ENCODE measurements at places on chromosomes 4 and X. TPM values are rescaled to one million over a fixed set of nuclear protein-coding genes. Genes with fewer than 3 reads are reported as not detected.

NAA11 gene
- not detected for total RNA-seq

P2RY8 gene
- not detected for total RNA-seq

ANK2 gene
- total RNA-seq, result 41.2 TPM

FATE1 gene
- total RNA-seq, result not detected

STIM2 gene
- total RNA-seq, result 18.5 TPM

NUDT11 gene
- 1.1 TPM for total RNA-seq

RAB33B gene
- 6.4 TPM for total RNA-seq

STOX2 gene
- total RNA-seq, result 1.1 TPM

DNA sequence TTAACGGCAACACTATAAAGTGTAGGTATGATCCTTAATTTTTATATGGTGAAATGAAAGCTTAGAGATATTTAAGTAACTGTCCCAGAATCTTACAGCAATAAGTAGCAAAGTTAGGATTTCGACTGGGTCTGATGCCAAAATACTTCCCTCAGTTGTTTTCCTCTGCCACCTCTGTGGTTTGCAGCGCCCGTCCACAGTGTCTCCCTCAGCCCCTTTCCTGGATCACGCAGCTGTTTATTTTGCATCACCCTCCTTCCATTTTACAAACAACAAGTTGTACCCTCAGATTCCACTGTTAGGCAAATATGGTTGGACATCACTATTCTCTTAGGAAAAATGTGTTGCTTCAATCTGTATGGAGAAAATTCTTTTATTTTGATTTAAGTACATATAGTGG, 56.1 kb downstream of the RAPGEF2 start:
- no peak for DNase-seq

- DNase-seq, result no peak
Observed at GRCh38 chrX:23626651-23627050, 40.6 kb upstream of the PRDX4 start.

DNA sequence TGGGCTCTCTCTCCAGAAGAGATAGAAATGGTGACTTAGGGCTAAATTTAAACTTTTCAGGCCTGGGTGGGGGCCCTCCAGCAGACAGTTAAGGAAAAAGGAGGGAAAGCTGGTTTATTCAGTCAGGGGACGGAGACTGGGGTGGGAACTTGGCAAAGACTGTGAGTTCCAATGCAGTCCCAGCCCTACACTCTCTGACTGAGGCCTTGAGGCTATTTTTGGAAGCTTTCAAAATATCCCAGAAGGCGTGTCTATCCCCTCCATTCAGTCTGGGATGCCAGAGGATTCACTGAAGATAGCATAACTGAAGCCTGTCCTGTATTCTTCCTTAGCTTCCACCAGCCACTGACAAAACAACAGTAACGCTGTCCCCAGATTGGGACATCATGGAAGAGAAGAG, 32.1 kb upstream of the MSN start:
- peak; percentile 42 for DNase-seq

DNA sequence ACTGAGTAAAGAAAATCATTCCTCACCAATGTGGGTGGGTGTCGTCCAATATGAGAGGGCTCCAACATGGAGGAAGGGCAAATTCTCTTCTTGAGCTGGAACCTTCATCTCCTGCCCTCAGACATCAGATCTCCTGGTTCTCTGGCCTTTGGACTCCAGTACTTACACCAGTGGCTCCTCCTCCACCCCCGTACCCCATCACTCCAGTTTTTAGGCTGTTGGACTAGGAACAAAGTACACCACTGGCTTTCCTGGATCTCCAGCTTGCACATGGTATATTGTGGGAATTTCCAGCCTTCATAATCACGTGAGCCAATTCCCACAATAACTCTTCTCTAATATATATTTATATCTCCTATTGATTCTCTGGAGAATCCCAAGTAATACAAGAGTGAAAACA, 196.9 kb downstream of the PDHA2 start:
- no peak for DNase-seq

DNA sequence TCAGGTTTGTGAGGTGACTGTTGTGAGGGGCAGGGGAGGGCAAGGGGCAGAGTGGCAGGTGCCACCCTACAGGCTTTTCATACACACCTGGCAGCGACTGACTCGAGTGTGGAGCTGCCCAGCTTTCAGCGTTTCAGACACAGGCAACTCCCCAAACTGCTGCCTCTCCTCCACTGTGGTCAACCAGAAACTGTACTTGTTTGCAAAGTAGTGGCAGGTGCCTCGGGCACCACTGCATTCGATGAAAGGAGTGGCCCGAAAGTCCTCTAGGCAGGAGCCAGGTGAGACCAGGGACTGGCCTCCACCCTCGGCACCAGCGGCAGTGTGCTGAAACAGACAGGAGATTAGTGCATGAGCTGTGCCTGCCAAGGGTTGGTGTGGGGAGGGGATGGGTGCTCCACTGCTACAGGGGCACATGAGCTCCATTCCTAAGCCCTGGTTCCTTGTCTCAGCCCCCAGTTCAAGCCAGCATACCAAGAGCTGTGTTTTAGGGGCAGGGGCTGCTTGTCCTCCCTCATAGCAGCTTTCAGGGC, 65.4 kb downstream of the ATG4A start:
- DNase-seq, result no peak

GRCh38 chr4:15318621-15319348, 109.0 kb upstream of the C1QTNF7 start:
- DNase-seq, result no peak

- DNase-seq, result no peak
Observed at GRCh38 chr4:16665942-16666551, 232.4 kb downstream of the LDB2 start.

- no peak for DNase-seq
Observed at GRCh38 chrX:49230500-49231232, 2.5 kb downstream of the CACNA1F start.

DNA sequence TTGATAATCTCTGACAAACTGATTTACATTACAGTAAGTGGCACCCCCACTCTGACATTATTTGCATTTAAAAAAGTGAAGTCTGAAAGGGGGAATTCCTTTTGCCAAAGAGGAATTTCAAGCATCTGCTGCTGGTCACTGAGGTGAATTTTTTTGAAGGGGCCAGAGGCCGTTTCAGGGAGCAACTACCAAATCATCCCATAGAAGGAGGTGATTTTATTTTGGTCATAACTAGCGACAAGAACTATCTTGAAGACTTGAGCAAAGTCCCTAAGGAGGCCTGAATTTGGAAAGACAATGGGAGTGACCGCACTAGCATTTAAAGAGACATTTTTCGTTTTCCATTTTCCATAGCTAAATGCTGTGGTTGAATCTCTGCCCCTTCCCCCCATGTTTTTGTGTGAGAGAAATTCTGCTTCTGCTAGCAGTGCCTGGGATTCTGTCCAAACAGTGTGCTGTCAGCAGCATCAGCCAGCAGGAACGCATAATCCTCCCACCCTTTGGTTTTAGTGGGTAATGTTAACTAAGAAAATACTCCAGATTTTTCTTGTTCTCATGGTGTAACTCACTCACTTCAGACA, 110.1 kb upstream of the MED14 start:
- DNase-seq, result peak; percentile 33

DNA sequence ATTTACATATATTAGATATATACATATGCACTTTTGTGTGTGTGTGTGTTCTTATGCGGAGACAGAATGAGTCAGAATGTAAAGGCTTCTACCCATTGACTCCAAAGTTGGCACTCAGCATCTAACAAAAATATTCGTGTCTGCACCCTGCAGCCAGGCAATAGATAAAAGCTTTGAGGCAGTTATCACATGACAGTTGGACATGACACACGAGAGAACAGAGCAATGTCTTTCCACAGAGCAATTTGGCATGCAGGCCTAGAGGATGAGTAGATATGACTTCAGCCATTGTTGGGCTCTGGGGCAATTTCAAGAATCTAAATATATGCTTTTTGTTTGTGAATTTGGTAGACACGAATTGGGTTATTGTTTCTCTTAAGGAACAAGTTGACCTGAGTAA, 391.2 kb downstream of the SLITRK2 start:
- no peak for DNase-seq

DNA sequence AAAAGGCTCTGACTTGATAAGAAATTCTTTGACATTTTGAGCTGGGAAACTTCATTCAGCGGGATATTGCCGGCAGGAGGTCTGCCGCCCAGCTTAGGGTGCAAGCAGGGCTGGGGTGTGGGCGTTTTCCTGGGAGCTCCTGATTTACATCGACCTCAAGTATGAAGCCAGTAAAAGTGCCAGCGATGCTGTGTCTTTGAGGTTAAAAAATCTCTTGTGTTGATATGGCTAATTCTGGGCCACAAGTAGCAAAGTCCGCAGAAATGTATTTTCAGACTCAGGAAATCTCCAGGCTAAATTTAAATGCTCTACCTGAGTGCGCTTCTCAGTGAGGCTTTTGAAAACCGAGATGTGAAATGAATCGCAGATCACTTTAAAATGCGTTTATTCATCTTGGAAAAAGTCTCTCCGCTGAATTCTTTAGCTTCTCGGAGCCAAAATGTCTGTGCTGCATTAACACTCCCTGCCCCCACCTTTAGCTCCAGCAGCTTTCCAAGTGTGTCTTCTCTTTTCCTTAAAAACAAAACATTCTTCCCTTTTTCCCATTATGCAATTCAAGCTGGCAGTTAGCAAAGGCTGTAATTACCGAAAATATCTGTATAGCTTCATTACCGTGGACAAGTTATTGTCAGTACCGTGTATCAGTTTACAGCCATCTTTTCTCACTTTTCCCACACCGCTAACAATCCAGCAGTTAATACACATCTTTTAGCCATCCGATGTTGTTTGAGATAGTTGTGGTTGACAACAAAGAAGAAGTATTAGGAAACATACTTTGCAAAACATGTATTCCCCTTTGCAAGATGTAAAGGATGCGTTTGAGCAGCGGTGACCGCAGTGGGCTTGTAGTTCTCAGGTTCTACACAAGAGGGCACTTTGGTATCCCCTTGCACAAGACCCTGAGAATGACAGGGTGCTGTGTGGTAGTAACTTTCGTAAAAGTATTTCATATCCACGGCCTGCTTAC, 136.0 kb upstream of the STX18 start:
- no peak for DNase-seq

- no peak for DNase-seq
Observed at GRCh38 chr4:163651761-163652160, 157.3 kb downstream of the TMA16 start.

GRCh38 chr4:72525938-72526337, 43.1 kb downstream of the ADAMTS3 start:
- DNase-seq, result peak; percentile 68

DNA sequence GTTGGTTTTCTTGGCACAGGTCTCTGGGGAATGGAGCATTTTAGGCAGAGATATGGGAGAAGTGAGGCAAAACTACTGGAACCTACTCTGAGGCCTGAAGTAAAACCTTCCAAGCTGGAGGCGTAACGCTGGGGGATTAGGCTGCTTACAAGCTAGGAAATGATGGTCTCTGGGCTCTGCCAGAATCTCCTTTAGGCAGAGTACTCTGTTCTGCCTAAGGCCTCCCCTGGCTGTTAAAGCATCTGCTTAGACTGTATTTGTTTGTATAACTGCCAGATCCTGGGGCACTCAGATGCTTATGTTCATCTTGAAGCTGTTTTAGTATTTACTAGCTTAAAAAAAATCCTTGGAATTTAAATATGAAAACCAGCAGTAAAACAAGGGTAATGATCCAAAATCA, 822.2 kb downstream of the RPA4 start:
- no peak for DNase-seq

DNA sequence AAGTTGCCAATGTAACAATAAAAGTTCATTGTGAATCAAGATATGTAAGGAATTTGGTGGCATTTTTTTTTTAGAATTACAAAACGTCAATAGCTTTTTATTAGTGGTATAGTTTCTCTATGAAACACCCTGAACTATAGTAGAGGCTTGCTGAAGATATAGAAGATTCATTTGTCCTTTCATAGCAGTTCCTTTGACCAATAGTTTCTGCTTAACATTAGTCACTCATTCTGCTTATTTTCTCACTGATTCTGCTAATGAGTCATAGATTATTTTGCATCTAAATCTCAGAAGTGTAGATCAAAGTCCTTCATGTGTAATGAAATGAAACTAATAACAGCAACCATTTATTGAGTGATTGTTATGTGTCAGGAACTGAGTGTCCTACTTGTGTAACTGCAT, 205.0 kb upstream of the TET2 start:
- no peak for DNase-seq

DNA sequence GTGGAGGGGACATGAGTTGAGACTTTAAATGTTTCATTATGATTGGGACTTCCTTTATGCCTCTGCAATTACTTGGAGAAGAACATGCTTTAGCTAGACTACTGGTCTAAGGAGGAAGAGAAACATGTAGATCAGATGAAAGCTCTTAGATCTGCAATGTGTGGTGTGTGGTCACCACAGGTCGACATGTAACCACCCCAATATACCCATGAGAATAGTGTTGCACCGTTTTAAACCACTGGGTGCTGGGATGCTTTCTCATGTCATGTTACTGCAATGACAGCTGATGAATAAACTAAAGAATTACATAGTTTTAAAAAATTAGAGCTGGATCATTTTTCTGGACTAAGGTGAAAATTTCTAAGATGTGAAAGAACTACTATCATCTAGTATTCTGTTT, 1039.7 kb downstream of the RAPGEF2 start:
- no peak for DNase-seq

- no peak for DNase-seq
Observed at GRCh38 chr4:73345399-73345975, 58.6 kb upstream of the ALB start.

DNA sequence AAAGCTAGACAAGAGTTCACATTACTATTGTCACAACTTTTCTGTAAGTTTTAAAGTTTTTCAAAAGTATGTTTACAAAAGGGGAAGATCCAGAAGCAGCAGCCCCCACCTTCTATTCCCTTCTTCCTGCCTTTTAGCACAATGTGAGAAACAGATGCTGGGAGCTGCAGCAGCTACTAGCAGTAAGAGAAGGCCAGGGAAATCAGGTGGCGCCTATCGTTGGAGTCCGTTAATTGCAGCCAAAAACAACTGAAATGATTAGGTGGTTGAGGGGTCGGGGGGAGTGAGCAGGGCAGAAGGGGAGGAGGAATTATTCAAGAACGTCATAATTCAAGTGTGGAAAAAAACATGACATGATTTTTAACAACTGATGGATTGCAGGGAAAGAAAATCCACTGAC, 27.4 kb downstream of the FRYL start:
- no peak for DNase-seq

GRCh38 chr4:142194905-142195304, 558.5 kb downstream of the IL15 start:
- no peak for DNase-seq

- no peak for DNase-seq
Observed at GRCh38 chrX:135432881-135433521, 11.3 kb downstream of the SMIM10L2A start.

GRCh38 chr4:73415807-73416238, 11.7 kb downstream of the ALB start:
- DNase-seq, result no peak

DNA sequence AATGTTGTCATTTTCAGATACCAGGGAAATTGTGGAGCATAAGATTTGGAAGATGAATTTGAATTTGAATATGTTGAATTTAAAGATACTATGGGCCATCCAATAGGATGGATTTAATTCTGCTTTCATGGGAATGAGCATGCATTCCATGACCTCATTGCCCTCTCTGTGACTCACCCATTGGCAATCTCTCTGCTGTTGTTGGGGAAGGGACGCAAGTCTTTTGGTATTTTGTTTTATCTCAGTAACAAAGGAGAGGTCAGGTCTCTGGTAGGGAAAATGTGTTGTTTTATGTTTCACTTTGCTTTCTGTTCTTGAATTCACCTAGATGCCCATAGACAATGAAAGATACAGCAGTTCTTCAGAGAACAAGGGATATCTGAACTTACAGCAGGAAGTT, 42.1 kb upstream of the MAGEA4 start:
- DNase-seq, result peak; percentile 85

- peak; percentile 74 for DNase-seq
Observed at GRCh38 chr4:22515888-22516541, at the start of gene ADGRA3. Gene ADGRA3, minus strand, starts transcription at chr4:22516066. Its CDS starts 282 bp downstream, at chr4:22515784.

GRCh38 chr4:142923619-142924018, 77.5 kb upstream of the INPP4B start:
- no peak for DNase-seq

Measured in MCF 10A (cell line).